ENCODE measurements at places on chromosomes 16 and 17. TPM values are rescaled to one million over a fixed set of nuclear protein-coding genes. Genes with fewer than 3 reads are reported as not detected.

The BCL6B gene
- total RNA-seq, result not detected

The RHBDF2 gene
- total RNA-seq, result 12.3 TPM

The CDH13 gene
- total RNA-seq, result 3.1 TPM

The FZD2 gene
- total RNA-seq, result 54.4 TPM

The CEP295NL gene
- 3.8 TPM for total RNA-seq

The ARL5C gene
- total RNA-seq, result not detected

The C17orf50 gene
- total RNA-seq, result not detected

The WNK4 gene
- 4.2 TPM for total RNA-seq

The HOXB13 gene
- total RNA-seq, result not detected

The GLIS2 gene
- 13.1 TPM for total RNA-seq

The NPIPB5 gene
- 113 TPM for total RNA-seq

The LDHD gene
- total RNA-seq, result 1.8 TPM

The PRR35 gene
- total RNA-seq, result 0.12 TPM

The TBC1D3C gene
- total RNA-seq, result not detected

The WFDC1 gene
- 0.95 TPM for total RNA-seq

The ENDOV gene
- total RNA-seq, result 38.9 TPM

The TLCD2 gene
- 4.3 TPM for total RNA-seq

The PRR29 gene
- total RNA-seq, result 0.45 TPM

The OTOP3 gene
- 1.3 TPM for total RNA-seq

The RUNDC3A gene
- total RNA-seq, result 12.3 TPM

The TNFRSF13B gene
- total RNA-seq, result not detected

The INCA1 gene
- 0.86 TPM for total RNA-seq

The CA4 gene
- 11.4 TPM for total RNA-seq

The RNF112 gene
- total RNA-seq, result 0.60 TPM

The FBXW10B gene
- 2.4 TPM for total RNA-seq

The HOXB2 gene
- 35.6 TPM for total RNA-seq

The PPL gene
- 142 TPM for total RNA-seq

The CDRT4 gene
- 5.4 TPM for total RNA-seq

The KCNAB3 gene
- 2.8 TPM for total RNA-seq

The ADAD2 gene
- total RNA-seq, result not detected

The OR3A3 gene
- total RNA-seq, result not detected

The CDH8 gene
- 8.0 TPM for total RNA-seq

The IFI35 gene
- total RNA-seq, result 6.6 TPM

The CCL3 gene
- not detected for total RNA-seq

The FSCN2 gene
- total RNA-seq, result 3.8 TPM

The NPIPA8 gene
- 0.31 TPM for total RNA-seq

The CHST5 gene
- total RNA-seq, result 0.60 TPM

All from type B pancreatic cell (in vitro differentiated cells).